ENCODE measurements at places on chromosomes 13 and 19.

DNA sequence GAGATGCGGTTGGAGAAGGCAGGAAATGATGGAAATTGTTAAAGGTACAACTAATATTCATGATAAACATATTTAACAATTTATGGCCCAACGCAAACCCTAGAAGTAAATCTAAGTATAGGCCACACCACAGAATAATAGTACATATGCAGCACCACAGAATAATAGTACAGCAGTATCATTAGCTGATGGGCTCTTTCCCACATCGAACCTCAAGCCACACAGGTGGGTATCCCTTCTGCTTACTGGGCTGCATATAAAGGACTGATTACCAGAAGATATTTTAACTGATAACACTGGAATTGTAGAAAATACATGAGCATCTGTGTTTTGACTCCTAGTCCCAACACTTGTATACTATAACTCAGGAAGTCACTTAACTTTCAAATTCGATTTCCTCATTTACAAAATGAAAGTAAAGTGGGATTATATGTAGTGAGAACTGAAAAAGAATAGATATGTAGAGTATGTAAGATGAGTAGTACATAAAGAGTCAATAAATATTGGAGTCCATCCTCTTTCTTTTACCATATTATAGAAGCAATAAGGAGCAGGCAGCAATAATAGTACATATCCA is 91.5 kb downstream of the TSC22D1 start:
- DNase-seq, result no peak

- no peak for DNase-seq
Observed at GRCh38 chr19:788983-789700, 8.1 kb upstream of the PTBP1 start.

GRCh38 chr19:6475321-6476108 is 6.1 kb downstream of the DENND1C start:
- DNase-seq, result no peak

DNA sequence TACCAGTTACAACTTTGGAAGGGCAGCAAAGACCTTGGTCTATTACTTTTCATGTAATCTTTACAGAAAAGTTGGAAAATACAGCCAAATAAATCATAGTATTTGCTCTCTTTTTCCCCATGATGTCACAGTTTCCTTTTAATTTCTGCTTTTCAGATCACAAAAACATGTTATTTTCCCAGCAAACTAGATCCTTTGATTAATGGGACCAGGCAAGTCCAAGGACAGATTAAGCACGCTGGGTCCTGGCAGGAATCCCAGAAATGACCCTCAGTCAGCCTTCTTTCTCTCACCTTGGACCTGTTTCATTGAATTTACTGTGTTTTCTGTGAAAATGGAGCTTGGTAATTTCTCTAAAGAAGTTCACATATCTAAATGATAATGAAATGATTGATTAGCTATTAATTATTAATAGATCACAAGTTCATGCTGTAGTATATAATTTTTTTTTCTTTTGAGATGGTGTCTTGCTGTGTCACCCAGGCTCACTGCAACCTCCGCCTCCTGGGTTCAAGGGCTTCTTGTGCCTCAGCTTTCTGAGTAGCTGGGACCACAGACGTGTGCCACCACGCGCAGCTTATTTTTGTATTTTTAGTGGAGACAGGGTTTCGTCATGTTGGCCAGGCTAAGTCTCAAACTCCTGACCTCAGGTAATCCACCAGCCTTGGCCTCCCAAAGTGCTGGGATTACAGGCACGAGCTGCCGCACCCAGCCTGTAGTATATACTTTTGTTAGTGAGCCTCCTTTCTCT is 16.0 kb downstream of the SPATA13 start:
- no peak for DNase-seq

Measured in stimulated activated CD8-positive, alpha-beta memory T cell treated with anti-CD3 and anti-CD28 coated beads, Interleukin-7, amount 100 ng/mL, for 1 hour (primary cell).